ENCODE measurements at places on chromosomes 7 and 10.

GRCh38 chr10:58982470-58983239 lies 193.8 kb upstream of the PHYHIPL start:
- no peak for DNase-seq

DNA sequence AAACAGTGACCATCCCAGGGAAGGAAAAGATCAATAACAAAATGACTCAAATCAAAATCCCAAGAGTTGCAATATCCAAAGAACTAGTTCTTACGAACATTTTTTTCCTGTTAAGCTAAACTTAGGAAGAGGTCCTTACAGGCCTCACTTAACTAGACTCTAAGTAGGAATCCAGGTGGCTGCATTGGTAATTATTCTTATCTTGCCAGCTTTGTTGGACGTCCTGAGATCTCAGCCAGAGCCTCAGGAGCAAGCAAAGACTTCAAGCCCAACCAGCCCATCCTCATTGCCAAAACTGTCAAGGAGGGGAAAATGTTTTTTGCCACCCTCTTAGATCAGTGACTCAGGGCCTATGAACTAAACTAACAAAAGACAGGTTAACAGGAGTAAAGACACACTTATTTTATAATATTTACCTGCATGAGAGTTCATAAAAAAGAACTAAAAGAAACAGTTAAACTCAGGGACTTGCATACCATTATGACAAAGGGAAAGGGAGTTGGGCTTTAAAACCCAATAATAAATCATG lies 18.3 kb upstream of the PPP1R9A start:
- DNase-seq = no peak

DNA sequence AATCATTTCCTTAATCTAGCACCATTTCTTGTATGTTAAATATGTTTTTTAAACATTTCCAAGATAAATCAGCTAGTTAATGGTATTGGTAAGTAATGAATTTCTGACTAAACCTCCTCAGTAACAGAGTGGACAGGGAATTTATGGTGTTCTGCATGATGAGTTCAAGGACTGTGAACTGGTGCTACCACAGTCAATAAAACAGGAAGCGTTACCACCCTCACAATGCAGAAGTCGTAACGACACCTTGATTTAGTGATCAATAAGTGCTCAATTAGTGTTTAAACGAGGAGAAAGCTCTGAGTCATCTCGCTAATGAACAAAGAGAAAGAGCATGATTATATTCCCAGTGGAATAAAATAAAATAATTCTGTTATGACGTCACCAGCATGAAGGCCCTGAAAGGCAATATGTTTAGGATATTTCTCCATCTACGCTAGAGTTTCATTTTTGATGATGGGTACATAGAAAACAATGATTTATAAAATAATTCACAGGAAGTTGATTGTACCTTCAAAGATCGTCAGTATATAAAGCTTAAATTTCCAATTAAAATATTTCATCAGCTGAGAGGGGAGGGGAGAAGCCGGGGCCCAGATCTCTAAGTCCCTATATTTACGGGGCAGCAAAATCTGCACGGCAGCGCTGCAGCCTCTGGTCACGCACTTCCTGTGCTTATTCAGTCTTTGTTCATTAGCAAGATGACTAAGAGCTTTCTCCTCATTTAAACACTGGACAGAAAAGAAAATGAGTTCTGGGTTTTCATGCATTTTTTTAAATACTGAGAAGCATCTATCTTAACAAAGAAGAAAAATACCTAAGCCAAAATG lies 400.5 kb downstream of the PTPRN2 start:
- no peak for DNase-seq

- peak; percentile 81 for DNase-seq
These were observed 24.6 kb upstream of the FOXL3 start for GRCh38 chr7:265192-265997.

GRCh38 chr10:124495725-124496124 lies 34.1 kb downstream of the LHPP start:
- no peak for DNase-seq

- DNase-seq = no peak
These were observed 804 bp downstream of the UNC5B start for GRCh38 chr10:71213127-71213621.

DNA sequence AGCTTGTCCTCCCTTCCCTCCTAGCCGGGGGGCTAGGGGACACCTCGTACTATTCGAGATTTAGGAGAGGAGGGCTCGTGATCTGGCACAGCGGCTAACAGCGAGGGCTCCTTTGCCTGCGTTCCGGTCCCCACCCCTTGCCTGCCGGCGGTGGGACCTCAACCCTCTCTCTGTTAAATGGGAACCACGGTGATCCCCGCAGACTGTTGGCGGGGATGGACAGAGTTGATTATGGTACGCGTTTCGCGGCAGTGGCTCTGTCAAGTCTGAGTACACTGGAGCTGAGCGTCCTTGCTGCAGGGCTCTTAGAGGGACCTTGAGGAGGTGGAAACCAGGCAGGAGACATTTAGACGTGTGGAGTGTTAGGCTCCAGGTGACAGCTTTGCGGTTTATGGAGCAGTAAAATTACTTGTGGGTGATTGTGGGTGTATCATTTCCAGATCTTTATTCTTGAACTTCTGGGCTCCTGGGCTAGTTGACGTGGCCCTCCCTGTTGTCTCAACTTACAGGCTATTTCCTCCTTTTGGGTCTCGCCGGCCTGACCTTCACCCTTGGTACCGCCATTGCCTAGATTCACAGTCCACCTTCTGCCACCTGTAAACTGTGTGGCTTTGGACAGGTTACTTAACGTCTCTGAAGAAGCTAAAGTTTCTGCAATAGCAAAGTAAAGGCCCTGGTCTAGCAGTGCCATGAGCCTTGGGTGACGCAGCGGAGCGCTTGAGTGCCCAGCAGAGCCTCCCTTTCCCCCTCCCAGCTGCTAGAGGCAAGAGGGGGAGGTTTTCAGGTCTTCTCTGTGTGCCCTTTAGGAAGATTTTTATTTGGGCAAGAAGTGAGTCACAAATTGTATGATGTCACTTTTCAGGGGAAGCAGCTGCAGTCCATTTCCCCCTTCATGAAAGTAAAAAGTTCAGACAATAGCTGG lies 739 bp downstream of the CASP7 start:
- no peak for DNase-seq

- no peak for DNase-seq
These were observed 71.8 kb downstream of the HHEX start for GRCh38 chr10:92761571-92761970.

- DNase-seq = no peak
These were observed 122.1 kb upstream of the KMT2E start for GRCh38 chr7:104891949-104892348.

GRCh38 chr10:92742331-92743228 lies 52.8 kb downstream of the HHEX start:
- DNase-seq = no peak

DNA sequence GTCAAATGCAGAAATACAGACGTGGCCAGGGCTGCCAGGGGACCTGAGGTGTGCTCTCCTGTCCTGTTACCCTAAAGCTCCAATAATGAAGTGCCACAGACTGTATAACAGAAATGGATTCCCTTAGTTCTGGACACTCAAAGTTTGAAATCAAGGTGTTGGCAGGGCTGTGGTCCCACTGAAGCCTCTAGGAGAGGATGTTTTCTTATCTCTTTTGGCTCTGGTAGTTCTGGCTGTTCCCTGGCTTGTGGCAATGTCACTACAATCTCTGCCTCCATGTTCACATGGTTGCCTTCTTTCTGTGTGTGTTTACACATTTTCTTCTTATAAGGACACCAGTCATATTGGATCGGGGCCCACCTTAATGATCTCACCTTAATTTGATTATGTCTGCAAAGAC lies 15.3 kb upstream of the EEPD1 start:
- no peak for DNase-seq

- DNase-seq = no peak
These were observed 2.5 kb upstream of the TMEM178B start for GRCh38 chr7:141071260-141071854.

DNA sequence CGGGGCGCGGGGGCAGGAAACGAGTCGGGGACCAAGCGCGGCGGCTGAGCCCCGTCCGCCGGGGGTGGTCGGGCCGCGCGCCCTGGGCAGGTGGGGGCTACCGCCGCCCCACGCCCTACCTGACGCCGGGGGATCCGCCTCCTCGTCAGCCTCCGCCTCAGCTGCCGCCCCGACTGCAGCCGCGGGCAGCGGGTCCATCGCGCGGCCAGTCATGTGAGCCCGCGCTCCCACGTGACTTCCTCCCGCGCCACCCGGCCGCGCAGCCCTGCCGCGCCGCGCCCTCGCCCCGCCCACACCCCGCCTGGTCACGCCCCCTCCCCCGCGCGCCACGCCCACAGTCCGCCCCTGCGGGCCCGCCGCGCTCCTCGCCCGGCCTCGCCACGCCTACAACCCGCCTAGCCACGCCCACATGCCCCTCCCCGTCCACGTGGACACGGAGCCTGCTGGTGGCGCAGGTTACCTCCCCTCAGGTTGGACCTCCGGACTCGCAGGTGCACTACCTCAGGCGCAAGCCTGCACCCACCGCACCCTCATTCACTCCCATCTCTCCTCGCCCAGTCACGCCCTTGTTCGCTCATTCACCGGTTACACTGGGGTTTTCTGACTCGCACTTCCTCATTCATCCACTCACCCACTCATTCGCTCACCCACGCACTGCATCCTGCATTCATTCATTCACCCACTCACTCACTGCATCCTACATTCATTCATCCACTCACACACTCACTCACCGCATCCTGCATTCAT lies at the start of gene SNX8:
TSS of gene SNX8 (minus strand) at position 233 of the 747 bp plus-strand sequence. CDS start at position 213, 20 bp downstream.
- peak; percentile 96 for DNase-seq

GRCh38 chr7:140972876-140973829 lies 41.6 kb downstream of the MRPS33 start:
- DNase-seq = no peak

DNA sequence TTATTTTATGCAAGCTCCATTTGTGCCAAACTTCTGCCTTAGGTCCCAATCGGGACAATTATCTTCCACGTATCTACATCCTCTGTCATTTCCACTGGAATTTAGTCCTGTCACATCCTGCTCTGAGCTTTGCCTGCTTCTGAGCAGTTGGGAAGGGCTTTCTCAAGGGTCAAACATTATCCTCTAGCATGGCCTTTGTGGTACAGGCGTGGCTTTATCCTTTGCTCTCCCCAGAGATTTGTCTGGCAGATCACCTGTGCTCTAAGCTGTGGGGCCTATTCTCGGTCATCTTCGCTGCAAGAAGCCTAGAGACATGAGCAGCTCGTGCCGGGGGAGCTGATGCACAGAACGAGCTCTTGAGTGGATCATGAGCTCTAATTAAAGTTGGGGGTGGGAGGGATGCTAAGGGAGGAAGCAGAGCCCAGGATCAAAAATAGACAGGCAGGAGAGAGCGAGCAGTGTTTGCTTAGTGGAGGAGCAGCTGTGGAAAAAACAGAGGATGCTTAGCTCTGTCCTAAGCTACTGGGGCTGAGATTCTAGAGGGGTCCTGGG lies 19.8 kb upstream of the TMEM273 start:
- no peak for DNase-seq

DNA sequence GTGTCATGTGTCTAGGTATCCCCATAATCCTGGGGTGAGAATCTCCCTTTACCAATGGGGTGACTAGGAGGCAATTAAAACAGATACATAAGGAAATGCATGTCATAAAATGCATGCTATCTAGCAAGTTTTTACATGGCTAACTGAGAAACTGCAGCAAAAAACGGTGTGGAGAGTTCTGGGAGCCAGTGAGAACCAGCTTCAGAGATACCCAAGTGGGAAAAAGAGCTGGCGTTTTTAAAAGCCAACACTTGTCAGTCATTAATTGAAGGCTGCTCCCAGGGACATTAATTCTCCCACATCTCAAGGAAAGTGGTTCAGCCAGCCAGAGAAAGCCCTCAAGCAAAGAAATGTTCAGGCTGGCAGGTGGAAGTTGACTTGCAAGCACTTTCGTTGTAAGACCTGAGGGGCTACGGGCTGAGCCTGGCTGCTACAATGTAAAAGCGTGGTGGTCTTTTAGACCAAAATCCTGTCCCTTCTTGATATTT lies 28.1 kb downstream of the ST8SIA6 start:
- DNase-seq = no peak

DNA sequence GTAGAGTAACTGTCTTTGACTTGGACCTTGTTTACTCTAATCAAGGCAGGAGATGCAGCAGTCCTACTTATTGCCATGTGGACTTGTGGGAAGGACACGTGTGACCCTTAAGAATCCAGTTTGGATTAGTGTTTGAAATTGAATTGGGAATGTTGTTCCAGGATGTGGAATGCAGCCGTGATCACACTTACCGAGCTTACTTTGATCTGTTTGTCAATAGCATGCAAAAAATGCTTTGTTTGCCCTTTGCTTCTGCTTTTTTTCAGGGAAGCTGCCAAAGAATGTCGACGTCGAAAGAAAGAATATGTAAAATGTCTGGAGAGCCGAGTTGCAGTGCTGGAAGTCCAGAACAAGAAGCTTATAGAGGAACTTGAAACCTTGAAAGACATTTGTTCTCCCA lies 84.7 kb downstream of the CREM start:
- no peak for DNase-seq

GRCh38 chr10:1061930-1062774 lies 6.0 kb downstream of the WDR37 start:
- no peak for DNase-seq

GRCh38 chr7:2225336-2225735 lies 7.4 kb downstream of the MAD1L1 start:
- DNase-seq = no peak

GRCh38 chr7:87498893-87499292 lies 23.4 kb upstream of the ABCB4 start:
- DNase-seq = no peak

- no peak for DNase-seq
These were observed 961.7 kb downstream of the CNTNAP2 start for GRCh38 chr7:147078312-147078711.

DNA sequence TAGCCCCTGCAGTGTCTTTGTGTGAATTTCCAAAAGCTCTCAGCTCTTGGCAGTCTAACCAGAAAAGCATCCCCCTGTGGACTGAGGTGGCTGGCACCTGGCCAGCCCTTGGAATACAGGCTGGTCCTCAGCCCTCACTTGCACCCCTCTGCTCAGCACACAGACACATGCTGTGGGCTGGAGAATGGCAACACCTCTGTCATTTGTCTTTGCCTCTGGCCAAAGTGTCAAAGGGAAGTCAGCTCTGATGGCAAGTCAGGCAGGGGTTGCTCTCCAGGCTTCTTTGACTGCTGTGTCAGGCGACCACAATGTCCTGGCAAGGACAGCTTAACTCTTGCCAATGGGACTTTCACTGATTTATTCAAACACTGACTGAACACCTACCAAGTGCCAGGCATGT lies 724.8 kb downstream of the INHBA start:
- no peak for DNase-seq

DNA sequence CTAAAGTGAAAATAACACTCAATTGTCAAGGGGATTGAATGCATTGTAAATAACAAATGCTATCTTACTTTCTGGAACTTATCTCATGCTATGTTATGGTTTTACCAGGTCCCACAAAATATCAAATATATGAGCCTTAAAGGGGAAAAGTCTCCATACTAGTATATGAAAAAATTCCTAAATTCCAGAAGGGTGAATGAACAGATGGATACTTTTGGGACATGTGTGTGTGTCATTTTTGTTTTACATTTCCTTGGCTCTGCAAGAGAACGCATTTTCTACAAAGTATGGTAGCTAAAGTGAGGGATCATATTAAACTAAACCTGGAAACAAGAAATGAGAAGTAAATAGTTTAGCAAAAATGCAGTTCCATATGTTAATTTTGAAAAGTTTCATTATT lies 682.8 kb downstream of the INHBA start:
- no peak for DNase-seq

- no peak for DNase-seq
These were observed 105.2 kb upstream of the PPIF start for GRCh38 chr10:79241990-79242619.

Data from chondrocyte (in vitro differentiated cells).